ENCODE measurements at places on chromosomes 12 and 14. TPM values are rescaled to one million over a fixed set of nuclear protein-coding genes. Genes with fewer than 3 reads are reported as not detected.

Gene KCNK13
- 0.08 TPM for polyA plus RNA-seq

Gene DNAI7
- 0.31 TPM for polyA plus RNA-seq

GRCh38 chr12:30725739-30726138 is 29.0 kb downstream of the CAPRIN2 start:
- DNase-seq = no peak

GRCh38 chr12:42705863-42706262 is 116.3 kb upstream of the PRICKLE1 start:
- peak; percentile 34 for DNase-seq

DNA sequence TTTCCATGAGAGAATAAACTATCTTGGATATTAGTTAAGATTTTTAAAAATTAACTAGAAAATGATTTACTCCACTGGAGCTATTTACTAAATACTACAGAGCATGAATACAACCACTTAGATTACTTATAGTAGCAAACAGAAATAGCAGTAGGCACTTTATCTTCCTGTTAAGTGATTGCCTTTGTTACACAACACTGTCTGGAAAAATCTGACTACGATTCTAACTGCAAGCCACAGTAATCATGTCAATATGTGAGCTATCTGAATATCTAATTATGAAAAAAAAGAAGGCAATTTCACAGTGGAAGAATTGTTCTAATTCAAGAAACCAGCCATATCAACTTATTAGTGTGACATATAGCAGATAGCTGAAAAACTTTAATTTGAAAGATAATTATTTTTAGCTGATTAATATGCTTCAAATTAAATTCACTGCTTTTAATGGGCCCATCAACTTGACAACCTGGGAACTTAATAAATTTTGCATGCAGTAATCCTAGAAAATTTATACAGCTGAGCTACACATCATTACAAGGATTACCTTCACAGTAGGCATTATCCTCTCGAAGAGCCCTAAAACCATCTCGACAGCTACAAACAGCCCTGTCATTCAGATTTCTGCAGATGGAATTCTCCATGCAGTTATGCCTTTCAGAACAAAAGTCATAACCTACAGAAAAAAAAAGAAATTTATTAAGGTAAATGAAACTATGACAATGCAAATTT is 172.8 kb downstream of the NELL2 start:
- DNase-seq = no peak

DNA sequence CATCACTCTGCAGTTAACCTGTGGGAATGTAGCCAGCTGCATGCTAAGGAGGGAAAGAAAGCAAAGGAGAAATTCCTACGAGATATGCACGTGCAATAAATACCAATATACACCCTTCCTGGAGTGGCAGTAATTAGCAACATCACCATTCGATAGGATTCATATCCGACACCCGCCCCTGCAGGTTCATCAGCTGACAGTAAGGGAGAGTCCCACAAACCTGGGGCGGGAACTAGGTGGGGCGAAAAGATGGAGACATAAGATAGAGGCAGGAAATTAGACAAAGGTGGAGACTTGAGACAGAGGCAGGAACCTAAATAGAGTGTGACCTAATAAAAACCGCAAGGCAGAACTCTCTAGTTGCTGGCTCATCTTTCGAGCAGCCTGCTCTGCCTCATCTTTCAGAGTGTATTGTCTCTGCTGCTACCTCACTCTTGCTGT is 51.6 kb downstream of the PLEKHG3 start:
- DNase-seq = no peak
